Upper lobe of left lung (tissue), 6 donors: ENCODE measurements at places on chromosomes 2 and 18. TPM values are rescaled to one million over a fixed set of nuclear protein-coding genes. Genes with fewer than 3 reads are reported as not detected.

SLC66A2 gene
- total RNA-seq = 53.4 TPM

MALT1 gene
- 28.8 TPM for total RNA-seq

IL1B gene
- total RNA-seq = 13.4 TPM

NCKAP5 gene
- total RNA-seq = 22.1 TPM

RAD51AP2 gene
- not detected for total RNA-seq

NOSTRIN gene
- 33.5 TPM for total RNA-seq

TNFAIP6 gene
- 0.78 TPM for total RNA-seq

NAT8 gene
- total RNA-seq = not detected

PARD3B gene
- total RNA-seq = 23.6 TPM

REEP1 gene
- total RNA-seq = 10.4 TPM

UGT1A10 gene
- total RNA-seq = not detected
